Activated naive CD4-positive, alpha-beta T cell treated with Interleukin-2 at 50 U/mL for 16 hours (primary cell): ENCODE measurements at places on chromosomes 12 and 14.
A peak's percentile ranks its signal among the peaks of the same experiment; 100 is the strongest.

DNA sequence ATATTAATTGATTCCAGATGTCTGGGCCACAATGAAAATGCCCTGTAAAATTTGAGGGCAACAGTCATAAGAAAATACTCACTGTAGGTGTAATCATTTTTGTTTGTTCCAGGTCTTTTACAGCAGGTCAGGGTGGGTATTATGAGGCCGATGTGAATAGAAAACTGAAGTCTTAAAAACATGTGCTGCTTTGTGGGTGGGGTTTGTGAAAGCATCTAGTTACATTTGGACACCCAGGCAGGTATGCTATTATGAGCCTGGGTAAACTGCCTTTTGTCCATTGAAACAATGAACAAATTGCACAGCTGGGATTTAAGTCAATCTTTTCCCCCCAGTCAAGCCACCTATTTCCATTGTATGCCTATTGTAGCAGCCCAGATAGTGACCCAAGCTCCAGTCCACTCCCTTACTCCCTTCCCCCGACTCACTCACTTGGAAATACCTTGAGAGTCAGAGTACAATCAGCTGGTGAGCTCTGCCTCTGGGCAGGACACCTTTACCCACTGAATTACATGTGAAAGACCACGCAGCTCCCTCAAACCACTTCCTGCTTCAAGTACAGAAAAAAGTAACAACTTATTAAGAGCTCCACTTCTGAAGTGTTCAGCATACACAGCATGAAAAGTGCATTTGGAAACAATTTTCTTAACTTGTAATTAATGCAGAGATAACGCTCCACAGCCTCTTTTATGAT lies 1.8 kb downstream of the IGF1 start:
- DNase-seq: no peak

- DNase-seq: no peak
These were observed 141.3 kb downstream of the CACNA1C start for GRCh38 chr12:2194060-2194459.

DNA sequence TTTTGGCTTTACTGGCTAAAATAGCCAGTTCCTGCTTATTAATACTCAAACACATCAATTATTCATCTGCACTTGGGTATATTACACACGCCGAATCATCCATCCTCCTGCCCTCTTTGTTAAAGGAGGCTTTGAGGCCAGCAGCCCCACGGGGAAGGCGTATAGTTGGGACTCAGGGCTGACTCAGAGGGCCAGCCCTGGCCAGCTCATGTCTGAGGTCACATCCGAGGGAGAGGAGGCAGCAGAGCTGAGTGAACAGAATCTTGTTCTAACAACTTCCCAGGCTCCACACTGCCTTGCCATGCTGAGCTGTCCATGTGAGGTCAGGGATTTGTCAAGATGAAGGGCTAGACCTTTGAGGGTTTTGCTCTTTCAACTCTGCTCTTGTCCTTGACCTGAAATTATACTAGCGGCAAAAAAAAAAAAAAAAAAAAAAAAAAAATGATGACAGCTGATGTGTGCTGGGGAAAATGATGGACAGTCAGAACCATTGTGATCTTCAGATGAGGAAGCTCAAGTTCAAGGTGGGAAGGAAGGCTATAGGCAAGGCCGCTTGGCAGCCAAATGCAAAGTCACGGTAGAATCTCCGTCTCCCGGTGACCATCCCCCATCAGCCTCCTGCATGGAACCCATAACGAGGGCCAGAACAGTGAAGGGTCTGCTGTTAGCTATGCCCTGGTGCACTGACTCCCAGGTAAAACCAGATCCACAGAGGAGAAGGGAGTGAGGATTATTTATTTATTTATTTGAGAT lies 12.5 kb upstream of the MARK3 start:
- DNase-seq: no peak

GRCh38 chr12:116777245-116777644 lies 39.1 kb downstream of the RNFT2 start:
- DNase-seq: no peak

GRCh38 chr14:76846331-76847047 lies 20.3 kb downstream of the LRRC74A start:
- DNase-seq: no peak

DNA sequence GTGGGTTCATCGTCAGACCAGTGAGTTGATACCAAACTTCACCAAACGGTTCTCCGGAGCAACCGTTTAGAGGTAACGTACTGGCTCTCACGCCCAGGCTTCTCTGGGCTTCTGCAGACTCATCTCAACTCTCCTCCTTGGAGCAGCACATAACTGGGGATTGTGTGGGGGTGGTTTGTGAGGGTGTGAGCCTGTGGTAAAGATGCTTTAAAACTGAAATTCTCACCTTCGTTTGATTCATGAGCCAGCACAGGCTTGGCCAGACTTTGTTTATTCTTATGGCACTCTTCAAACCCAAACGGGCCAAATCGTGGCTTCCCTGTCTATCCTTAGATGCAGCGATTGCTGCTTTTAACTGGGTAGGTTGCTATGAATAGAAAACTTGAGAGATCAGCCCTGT lies 121.3 kb downstream of the SAMD4A start:
- no peak for DNase-seq

DNA sequence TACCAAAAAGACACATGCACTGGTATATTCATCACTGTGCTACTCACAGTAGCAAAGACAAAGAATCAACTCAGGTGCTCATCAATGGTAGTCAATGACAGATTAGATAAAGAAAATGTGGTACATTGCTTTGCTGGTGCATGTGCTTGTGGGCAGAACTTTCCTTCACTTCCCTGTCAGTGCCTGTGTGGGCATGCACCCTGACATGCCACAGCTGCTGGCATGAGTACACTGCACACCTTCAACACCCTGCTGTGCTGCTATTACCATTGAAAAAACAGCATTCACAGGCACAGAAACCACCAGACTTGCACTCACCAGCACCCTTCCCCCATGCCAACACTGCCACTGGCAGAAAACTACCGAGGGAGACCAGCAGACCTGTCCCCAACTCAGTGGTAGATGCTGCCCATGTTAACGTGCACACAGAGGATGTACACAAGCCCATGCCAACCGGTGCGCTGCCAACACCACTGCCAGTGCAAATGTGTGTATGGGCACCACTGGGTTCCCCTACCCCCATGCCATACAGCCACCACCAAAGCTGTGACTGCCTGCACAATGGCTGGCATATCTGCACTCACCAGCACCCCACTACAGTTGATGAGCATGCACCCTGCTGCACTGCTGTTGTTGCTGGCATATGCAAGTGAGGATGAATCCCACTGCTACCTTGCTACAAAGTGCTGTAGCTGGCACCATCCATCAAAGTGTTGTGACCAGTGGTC lies 57.4 kb downstream of the APOBEC1 start:
- DNase-seq: no peak

- DNase-seq: no peak
These were observed 40.7 kb downstream of the ELK3 start for GRCh38 chr12:96234591-96235483.

DNA sequence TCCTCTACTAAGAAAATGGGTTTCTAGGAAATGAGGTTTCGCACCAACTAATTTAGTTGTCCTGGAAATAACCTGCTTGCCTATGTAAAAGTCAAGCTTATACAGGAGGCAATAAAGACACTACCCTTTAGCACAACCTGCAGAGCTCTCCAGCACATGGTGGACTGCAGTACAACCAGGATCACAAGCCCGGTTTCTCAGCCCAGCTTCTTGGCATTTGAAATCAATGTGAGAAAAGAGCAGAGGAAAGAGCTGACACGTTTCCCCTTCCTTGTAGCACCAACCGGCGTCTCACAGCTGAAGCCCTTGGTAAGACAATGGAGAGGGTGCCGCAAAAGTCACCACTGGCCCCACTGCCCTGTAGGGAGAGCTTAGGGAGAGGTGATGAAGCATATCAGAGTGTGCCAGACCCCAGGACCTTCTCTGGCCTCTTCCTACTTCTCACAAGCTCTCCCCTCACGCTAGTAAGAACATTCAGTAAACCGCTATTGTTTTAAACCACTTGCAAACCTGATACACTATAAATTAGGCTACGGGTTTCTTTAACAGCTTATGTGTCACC lies 8.6 kb downstream of the SPTLC2 start:
- DNase-seq: peak; percentile 8

- DNase-seq: no peak
These were observed 30.6 kb downstream of the ATG14 start for GRCh38 chr14:55381040-55381439.

GRCh38 chr12:65741656-65742017 lies 82.6 kb upstream of the HMGA2 start:
- DNase-seq: no peak

GRCh38 chr12:126076515-126076914 lies 1011.3 kb downstream of the AACS start:
- no peak for DNase-seq

- no peak for DNase-seq
These were observed 69.1 kb downstream of the ARL6IP4 start for GRCh38 chr12:123049398-123050240.

- no peak for DNase-seq
These were observed 422.5 kb upstream of the PDE3A start for GRCh38 chr12:19945559-19946435.

GRCh38 chr12:65993173-65993572 lies 137.4 kb downstream of the LLPH start:
- DNase-seq: no peak

- peak; percentile 73 for DNase-seq
These were observed 98.2 kb downstream of the SNAPC1 start for GRCh38 chr14:61860294-61860918.

GRCh38 chr14:51203881-51204280 lies 36.2 kb upstream of the TMX1 start:
- DNase-seq: no peak

GRCh38 chr14:88129306-88130056 lies 124.5 kb downstream of the GPR65 start:
- no peak for DNase-seq

- no peak for DNase-seq
These were observed 19.9 kb downstream of the BDKRB2 start for GRCh38 chr14:96224480-96225096.

- no peak for DNase-seq
These were observed 24.6 kb downstream of the TMEM19 start for GRCh38 chr12:71710276-71711125.

GRCh38 chr12:64083285-64084210 lies 138.5 kb downstream of the KICS2 start:
- no peak for DNase-seq

DNA sequence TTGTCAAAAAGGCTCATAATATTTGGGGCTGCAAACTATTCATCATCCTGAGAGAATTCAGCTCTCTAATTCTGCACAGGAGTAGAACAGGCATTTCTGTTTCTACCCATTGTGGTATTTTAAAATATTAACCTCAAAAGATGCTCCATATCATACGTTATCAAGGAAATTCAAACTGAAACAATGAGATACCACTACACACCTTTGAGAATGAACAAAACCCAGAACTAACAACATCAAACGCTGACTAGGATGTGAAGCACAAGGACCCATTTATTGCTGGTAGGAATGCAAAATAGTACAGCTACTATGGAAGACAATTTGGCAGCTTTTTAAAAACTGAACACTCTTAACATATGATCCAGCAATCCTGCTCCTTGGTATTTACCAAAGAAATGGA lies 171.8 kb downstream of the DUSP6 start:
- DNase-seq: no peak

- no peak for DNase-seq
These were observed 218 bp downstream of the LYSET start for GRCh38 chr14:93185349-93185720.

GRCh38 chr14:20712904-20713303 lies 24.3 kb downstream of the ANG start:
- DNase-seq: no peak

GRCh38 chr14:95835121-95835730 lies 41.4 kb upstream of the TUNAR start:
- DNase-seq: no peak

DNA sequence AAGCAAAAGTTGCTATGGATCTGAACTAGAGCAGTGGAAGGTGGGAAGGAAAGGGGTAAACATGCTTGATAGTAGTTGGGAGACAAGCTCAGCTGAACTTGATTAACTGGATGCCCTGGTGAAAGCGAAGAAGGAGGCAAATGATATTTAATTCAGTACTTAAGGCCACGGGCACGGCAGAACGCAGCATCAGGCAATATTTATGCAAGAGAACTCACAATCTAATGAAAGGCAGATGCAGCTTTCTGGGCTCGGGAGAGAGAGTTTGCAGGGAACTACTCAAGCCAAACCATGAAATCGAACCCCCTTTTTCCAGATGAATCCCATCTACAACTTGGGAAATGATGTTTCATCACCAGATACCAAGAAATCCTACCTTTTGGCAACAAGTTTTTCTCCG lies 3.5 kb upstream of the CNIH1 start:
- no peak for DNase-seq

- DNase-seq: no peak
These were observed 3.4 kb upstream of the MYRFL start for GRCh38 chr12:69821456-69822159.

GRCh38 chr12:25266497-25266896 lies 15.8 kb upstream of the KRAS start:
- no peak for DNase-seq

GRCh38 chr12:124938587-124938986 lies 24.1 kb upstream of the UBC start:
- no peak for DNase-seq

DNA sequence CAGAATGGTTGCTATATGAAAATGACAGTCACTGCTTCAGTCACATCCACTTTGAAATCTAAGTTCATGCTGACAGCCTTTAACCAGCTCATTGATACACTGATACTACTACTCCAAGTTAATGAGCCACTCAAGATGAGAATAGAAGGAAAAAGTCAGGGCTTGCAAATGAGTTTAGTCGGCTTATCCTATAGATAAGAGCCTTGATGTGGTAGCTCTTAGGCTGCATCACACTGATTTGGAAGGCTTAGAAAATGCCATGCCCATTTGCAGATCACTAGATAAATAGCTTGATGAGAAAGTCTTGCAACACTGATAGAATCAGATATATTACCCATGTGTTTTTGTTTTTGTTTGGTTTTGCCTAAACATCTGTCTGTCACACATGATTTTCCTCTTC lies 251.4 kb upstream of the ATXN7L3B start:
- no peak for DNase-seq

DNA sequence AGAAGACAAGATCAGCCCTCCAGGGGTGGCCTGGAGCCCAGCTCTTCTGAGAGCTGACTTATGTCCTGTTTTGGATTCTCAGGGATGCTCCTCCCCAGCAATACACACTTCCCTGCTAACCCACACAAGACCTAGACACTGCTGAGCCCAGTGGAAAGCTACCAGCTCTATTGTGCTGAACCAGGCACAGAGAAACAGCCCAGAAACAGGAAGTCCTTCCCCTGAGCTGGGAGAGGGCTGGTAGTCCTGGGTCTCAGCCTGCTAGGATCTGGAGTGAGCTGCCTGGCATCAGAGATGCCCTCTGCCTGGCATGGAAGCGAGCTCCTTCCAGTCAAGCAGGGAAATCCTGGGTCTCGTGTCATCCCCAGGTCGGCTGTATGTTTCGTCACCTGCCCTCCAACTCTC lies 1.2 kb upstream of the LAG3 start:
- no peak for DNase-seq

DNA sequence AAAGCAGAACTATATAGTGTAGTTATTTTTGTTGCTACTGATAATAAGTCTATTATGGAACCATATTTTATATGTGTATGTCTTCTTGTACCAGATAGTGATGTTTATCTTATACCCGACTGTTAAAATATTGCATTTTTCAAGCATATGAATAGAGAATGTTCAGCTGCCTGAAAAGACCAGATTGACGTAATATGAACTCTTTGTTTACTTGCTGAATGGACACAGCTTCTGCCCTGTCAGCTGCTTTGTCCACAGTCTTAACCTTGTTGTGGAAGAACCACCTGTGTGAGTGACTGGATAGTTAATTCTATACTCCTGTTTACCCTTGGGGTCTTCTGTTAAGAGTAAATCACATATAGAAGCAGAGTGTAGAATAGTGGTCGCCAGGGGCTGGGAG lies 109.3 kb downstream of the LGR5 start:
- DNase-seq: no peak

GRCh38 chr14:77580964-77581505 lies 35.4 kb downstream of the SPTLC2 start:
- DNase-seq: no peak
